Endodermal cell (in vitro differentiated cells): ENCODE measurements at places on chromosomes 12 and 14.

- DNase-seq: no peak
Observed at GRCh38 chr14:88553886-88554456, 836 bp downstream of the PTPN21 start.

DNA sequence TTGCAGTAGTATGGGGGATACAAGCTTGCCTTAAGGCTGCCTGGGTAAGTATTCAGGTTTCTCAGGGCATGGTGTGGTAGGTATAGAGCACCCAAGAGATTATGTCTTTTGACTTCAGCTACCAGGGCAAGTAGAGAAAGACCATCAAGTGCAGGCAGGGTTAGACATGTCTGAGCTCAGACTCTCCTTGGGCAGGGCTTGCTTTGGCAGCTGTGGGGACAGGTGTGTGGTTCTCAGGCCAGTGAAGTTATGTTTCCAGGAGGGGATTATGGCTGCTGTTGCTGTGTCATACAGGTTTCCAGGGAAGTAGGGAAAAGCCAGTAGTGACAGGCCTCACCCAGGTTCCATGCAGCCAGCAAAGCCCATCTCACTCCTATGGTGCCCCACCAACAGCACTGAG, 1040.4 kb downstream of the FLRT2 start:
- no peak for DNase-seq

DNA sequence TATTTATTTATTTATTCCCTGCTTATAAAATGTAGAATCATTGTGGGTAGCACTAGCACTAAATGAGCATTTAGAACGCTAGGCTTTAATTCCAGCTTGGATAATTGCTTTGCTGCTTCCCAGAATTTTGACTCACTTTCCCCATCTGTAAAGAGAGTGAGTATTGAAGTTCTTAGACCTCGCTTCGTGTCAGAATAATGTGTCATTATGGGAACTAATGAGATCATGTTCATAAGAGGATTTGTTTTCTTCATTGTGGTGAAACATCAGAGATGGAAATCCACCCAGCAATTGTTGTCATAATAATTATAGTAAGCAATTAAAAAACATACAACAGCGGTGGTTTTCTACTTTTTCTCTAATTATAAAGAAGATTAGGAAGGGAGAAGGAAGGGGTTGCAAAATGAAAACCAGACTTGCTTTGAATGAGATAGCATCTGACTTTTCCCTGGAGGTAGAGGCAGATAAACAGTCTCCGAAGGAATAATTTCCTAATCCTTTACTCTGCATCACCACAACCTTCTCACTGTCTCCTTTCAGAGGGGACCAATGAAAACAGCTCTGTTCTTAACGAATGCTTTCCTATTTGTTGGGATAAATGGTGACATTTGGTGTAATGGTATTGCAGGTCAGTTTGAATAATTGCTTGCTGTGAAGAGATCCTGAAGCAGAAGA, 86.8 kb upstream of the ARHGAP5 start:
- no peak for DNase-seq

GRCh38 chr14:91354979-91355685, 62.5 kb downstream of the CCDC88C start:
- DNase-seq: peak; percentile 93

GRCh38 chr12:45518291-45519235, 210.9 kb upstream of the ARID2 start:
- DNase-seq: no peak

- DNase-seq: no peak
Observed at GRCh38 chr14:74685921-74686678, 26.8 kb downstream of the AREL1 start.

GRCh38 chr12:76010732-76011458, 20.7 kb downstream of the PHLDA1 start:
- DNase-seq: peak; percentile 82

- DNase-seq: no peak
Observed at GRCh38 chr14:54768501-54769129, 134.0 kb downstream of the GCH1 start.

- no peak for DNase-seq
Observed at GRCh38 chr12:48857278-48857994, 5.5 kb upstream of the DDX23 start.

- no peak for DNase-seq
Observed at GRCh38 chr14:66365388-66365787, 120.8 kb upstream of the CCDC196 start.

GRCh38 chr12:29155079-29155478, 6.0 kb downstream of the FAR2 start:
- DNase-seq: peak; percentile 55

DNA sequence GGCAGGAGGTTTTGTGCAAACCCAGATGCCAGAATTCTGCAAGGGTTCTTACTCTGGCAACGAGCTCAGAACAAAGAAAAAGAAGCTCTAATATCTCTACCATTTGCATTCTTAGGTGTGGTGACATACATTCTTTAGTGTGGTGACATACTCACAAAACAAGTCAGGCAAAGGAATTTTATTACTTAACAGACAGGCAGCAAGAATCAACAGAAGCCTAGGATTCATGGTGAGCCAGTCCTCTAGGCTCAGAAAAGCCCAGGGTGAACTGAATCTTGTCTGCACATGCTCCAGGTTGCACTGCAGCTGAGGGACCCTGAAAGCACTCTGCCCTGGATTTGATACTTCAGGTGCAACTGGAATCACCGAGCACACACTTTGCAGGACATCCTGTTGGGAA, 122.4 kb upstream of the PTPRQ start:
- peak; percentile 59 for DNase-seq

GRCh38 chr14:103385929-103386712, 906 bp downstream of the MARK3 start:
- DNase-seq: no peak

DNA sequence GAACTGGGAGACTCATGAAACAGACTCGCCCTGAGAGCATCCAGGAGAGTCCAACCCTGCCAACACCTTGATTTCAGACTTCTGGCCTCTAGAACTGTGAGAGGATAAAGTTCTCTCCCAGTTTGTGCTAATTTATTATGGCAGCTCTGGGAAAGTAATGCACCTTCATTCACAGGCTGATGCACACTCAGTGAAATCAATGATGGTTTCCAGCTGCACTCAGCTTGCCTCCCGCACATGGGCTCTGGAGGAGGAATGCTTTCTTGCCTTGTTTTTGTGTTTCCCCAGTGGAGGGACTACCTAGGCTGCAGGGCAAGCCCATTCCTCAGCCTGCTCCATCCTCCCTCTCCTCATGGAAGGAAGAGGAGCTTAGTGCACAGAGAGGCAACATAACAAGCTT, 45.7 kb downstream of the TMEM132C start:
- DNase-seq: peak; percentile 39

DNA sequence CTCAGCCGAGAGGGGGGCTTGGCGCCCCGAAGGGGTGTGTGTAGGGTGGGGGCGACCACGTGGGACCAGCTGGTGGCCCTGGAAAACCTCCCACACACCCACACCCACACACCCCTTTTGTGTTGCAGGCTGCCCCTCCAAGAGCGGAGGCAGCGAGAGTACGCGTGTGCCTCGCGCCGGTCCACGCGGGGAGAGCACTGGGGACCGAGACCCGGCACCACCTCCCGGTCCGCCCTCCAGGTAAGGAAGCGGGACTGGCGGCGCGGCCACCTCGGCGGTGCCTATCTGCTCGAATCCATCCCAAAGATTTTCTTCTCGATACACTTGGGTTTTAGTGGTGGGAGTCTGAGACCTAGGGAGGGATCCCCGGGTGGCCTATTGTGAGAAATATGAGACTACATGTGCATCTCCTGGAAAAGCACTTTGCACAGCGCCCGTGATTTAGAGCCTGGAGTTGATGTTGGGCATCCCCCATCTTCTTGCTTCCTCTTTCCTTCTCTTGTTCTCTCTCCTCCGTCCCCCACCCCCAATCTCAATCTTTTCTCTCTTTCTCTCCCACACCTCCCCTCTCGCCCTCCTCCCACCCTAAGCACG, 393 bp downstream of the SYT1 start:
- DNase-seq: peak; percentile 81

GRCh38 chr12:19576506-19577280, 137.4 kb downstream of the AEBP2 start:
- DNase-seq: no peak

- peak; percentile 80 for DNase-seq
Observed at GRCh38 chr12:7512553-7512952, 9.0 kb upstream of the CD163 start.

DNA sequence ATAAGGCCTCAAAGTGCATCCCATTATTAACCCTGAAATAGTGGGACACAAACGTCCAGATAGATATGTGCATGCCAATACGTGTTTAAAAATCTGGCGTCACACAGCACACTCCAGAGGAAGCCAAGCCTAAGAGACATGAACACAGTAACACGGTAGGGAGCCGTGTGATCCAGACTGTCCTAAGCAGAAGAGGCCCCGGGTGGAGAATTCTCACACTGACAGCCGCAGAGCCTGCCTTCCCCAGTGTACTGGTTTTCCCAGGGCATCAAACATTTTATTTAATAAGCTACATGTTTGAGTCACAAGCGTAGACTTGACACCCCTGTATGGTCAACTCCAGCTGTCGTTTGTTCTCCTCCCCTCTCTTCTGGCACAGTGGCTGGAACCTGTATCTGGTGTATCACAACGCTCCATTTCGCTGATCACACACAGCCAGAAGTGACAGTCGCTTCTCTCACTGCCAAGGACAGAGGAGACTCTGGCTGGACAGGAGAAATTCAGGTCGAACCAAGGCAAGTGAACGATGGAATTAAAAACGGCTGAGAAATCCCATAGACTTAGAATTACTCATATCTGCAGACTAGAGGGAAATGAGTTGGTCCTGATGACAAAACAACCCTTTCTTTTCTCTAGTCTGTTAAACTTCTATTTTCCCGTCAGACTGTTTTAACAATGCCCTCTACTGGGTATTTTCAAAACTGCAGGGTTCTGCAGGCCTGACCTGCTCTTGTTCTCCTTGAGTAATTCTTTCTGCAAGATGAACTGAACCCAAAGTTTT, 359.9 kb downstream of the RGS6 start:
- peak; percentile 74 for DNase-seq

DNA sequence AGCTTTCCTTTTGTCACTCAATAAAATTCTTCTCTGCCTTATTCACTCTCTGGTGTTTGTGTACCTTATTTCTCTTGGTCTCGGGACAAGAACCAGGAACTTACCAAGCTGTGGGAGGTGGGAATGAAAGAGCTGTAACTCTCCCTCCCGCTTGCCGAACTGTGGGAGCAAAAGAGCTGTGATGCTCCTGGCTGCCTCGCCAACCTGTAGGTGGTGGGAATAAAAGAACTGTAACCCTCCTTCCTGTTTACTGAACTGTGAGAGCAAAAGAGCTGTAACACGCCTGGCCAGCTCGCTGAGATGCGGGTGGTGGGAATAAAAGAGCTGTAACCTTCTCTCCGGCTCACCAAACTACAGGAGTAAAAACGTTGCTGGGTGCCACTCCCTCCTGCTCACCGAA, 314.1 kb upstream of the LRIG3 start:
- DNase-seq: peak; percentile 76

DNA sequence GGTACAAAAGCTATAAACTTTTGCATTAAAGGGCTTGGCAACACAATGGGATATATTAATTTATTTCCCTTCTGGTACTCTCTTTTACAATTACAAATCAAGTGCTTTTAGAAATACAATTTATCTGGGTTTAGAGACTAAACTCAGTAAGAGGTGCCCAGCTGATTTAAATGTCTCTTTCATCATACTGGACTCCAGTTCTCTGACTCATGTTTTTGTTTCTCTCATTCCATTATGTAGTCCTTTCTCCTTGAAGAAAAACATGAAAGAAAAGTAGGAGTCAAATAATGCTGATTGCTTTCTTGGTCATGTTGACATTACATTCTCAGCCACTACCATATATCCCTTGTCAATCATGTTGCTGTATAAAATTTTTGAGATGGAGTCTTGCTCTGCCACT, 36.3 kb upstream of the CFL2 start:
- no peak for DNase-seq

DNA sequence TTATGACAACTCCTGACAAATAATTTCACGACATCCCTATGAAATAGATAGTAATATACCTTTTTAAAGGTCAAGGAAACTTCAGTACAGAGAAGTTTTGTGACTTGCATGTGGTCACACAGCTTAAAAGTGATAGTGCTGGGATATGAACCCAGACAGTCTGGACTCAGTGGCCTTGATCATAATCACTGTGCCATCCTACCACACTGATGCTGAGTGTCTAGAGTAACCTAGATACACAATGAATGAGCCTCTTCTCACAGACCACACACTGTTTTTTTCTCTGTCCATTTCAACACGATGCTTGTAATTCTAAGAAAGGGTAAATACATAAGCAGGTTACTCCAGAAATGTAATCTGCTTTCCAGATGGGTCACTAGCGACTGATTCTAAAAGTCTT, 88.2 kb downstream of the SYNE2 start:
- no peak for DNase-seq

DNA sequence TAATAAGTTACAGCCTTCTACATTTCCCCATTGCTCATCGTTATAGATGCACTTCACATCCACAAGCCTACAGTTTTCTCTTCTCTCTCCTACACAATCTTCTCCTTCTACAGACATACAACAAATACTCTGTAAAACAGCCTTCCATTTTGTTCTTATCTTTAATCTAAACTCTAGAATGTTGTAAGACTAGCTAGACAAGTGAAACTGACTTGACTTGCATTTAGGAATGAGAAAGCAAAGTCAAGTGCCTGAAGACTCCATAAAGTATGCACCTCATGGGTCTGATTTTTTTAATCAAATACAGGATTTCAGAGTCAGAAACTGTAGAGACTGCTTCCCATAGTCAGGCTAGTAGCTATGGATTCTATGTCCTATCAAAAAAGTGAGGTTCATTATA, 190.3 kb downstream of the KLHL28 start:
- no peak for DNase-seq

DNA sequence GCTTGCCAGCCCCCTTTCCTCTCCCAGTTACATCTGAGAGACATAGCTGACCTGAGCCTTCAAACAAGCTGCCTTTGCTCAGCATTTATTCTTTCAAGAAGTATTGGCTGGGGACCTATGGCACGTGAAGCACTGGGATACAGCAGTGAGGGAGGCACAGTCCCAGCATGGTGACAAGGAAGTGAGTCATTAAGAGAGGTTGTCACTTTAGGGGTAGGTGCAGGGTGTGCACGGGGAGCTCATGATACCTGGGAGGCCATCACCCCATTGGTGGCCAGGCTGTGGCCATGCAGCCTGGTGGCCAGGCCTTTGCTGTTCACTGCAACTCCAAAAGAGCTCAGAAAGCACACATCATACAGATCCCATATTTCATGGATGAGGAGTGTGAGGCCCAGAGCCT, 5.7 kb upstream of the KRT75 start:
- DNase-seq: peak; percentile 38

DNA sequence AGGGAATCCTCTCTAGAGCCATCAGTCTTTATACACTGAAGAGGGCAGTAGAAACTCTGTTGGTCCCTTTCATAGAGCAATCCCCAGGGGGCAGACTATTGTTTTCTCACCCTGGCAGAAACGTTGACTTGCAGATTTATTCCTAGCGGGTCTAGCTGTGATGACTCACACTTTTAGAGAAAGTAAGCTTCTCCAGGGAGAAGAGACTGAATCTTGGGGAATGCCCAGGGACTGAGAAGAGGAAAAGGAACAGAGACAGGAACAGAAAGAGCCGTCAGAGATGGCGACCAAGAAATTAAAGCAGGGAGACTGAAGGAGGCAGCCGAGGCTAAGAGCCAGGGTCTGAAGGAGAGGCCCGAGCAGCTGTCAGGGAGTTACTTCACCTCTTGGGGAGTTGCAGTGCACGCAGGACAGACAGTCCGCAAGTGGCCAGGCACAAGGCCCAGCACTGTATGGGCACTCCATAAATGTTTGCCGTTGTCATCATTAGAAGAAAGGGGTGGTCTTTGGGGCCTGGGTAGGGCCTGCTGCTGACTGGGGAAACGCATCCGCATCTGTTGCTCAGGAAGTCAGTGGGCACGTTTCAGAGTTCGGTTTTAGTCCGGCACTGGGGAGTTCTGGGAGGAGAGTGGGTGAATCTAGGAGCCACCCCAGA, 13.0 kb downstream of the PLEKHG6 start:
- DNase-seq: peak; percentile 94

GRCh38 chr12:59149995-59150642, 229.8 kb upstream of the LRIG3 start:
- peak; percentile 52 for DNase-seq
